NCI-H1105 treated with DMSO at 0.1 percent for 48 hours (cell line): ENCODE measurements at places on chromosomes 3 and 15.

GRCh38 chr3:62143843-62144450 is 229.4 kb downstream of the FEZF2 start:
- peak; percentile 12 for DNase-seq

DNA sequence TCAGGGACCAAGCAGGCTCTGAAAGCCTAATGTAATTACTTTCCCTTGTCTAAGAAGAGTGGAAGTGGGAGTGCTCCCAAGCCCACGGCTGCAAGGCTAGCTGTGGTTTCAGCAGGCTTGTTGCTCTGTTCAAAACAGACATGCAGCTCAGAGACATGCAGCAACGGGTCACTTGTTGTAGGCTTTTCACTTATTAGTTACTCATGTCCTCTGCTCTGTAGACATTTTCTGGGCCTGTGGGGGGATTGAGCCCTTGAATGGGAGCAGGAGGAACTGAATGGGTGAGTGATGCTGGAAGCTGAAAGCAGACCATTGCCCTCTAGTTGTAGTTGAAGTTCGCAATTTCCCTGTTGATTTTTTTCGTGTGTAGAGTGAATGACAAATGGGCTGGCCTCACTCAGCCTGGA is 261.9 kb upstream of the NR2E3 start:
- DNase-seq, result no peak

- no peak for DNase-seq
These were observed 569 bp upstream of the ALDH1A3 start for GRCh38 chr15:100879061-100879463.

- no peak for DNase-seq
These were observed 8.8 kb downstream of the STOML1 start for GRCh38 chr15:73983211-73983727.
